Stimulated activated CD8-positive, alpha-beta memory T cell treated with anti-CD3 and anti-CD28 coated beads, Interleukin-15, amount 100 ng/mL, for 24 hours (primary cell): ENCODE measurements at places on chromosomes 2 and 18.
A peak's percentile ranks its signal among the peaks of the same experiment; 100 is the strongest.

DNA sequence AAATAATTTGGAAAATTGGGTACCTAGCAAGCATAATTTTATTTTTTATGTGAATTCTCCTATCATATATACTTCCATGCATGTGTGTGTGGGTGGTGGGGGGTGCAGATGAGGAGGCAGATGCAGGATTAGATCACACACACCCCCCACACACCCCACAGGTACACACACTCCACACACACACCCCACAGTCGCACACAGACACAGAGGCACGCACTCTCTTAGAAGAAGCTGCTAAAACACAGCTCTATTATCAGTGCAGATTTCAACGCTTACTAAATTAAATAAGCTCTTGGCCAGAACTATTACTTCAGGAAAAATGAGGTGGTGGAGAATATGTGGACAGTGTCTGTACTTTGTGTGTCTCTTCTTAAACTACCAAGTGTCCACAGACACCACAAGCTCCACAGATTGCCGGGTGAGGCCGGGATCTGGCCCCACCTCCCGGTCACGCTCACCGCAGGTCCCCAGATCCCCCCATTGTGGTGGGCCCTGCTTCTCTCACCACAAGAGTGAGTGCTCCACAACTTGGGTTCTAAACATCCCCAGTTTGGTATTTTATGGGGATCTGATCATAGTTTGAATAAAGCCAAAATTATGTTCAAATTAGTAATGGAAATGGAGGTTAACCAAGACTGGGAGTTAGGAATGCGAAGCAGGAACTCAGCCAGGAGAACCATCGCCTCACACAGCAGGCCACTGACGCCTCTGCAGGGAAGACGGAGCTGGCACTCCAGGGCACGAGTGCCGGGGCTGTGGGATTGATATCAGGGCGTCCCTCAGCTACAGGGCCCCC, 102.1 kb downstream of the PXDN start:
- DNase-seq, result no peak

DNA sequence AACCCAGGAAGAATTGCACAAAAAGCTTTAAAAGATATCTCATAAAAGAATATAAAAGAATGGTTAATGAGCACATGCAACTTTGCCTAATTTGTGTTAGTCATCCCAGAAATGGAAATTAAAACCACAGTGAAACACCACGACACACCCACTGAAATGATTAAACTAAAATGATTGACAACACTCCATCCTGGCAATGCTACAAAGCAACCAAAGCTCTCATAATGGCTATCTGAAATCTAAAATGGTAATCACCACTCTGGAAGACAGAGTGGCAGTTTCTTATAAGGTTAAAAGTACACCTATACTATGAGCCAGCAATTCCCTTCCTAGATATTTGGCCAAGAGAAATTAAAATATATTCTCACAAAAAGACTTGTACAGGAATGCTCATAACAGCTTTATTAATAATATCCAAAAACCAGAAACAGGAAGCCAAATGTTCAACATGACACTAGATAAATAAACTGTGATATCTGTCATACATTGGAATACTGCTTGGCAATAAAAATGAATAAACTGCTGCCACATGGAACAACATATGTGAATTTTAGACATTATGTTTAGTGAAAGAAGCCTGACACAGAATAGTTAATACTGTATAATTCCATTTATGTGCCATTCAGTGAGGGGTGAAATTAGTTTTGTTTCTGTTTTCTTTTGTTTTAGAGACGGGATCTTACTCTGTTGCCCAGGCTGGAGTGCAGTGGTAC, 105.3 kb upstream of the BCL2L11 start:
- DNase-seq, result no peak

- DNase-seq, result no peak
Observed at GRCh38 chr2:24147364-24147763, 24.1 kb downstream of the FAM228B start.

- no peak for DNase-seq
Observed at GRCh38 chr2:15582710-15583357, 8.8 kb upstream of the DDX1 start.

DNA sequence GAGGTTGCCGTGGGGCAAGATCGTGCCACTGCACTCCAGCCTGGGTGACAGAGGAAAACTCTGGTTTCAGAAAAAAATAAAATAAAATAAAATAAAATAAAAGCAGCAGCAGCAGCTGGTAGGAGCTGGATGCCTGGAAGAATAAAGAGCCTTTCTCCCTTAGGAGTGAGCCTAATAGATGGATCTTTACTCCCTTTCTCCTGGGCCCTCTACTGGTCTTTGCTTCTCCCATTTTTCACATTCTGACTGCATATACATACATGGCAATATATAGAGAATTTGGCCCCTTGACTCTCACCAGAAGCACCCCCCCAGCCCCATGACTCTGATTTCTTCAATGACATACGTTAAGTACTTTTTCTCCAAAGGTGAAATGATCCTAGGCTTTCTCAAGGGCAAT, 9.8 kb upstream of the MALT1 start:
- DNase-seq, result no peak

DNA sequence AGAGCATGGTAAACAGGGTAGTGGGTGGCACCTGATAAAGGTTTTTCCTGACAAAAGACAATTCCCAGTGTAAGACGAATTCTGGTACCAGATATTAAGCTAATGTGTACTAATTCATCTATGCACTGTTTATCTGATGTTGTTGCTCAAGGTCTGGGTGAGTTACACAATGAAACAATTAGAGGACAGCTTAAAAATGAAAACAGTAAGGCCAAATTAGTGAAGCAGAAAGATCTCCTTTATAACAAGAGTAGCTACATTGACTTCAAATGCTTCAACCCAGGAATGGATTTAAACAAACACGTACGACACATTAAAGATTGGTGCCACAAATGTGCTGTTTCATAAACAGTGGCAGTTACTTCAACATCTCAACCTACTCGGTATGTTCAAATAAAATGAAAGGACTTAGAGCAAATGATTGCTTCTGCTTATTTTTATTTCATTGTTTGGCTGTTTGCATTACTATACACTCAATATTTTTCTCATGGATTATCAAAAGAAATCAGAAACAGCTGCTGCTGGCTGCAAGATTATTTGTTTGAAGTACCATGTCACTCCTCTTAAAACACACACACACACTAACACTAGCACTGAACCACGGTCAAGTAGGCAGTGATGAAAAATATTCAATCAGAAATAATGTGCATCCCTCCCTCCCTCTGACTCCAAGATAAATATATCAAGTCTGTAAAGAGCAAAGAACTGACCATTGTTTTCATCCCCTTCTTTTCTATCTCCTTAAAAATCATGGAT, 94.4 kb upstream of the RND3 start:
- DNase-seq, result no peak

GRCh38 chr2:48377646-48378045, 152.3 kb upstream of the STON1 start:
- no peak for DNase-seq

DNA sequence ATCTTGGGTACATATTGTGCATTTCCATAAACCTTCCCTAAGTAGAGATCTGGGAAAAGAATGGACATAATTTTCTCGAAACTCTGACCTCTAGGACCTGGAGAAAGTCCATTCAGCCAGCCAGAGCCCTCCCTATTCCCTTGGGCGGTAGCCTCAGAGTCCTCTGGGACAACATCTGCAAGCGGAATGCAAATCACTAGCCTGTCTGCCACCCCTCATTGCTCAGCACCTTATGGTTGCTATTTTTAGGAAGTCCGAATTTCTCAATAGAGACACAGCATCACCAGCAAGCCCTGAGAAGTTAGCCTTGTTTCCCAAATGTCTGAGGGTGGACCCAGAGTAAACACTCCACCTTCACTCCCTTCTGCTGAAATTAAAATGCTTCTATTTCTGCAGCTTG, 17.6 kb upstream of the CD28 start:
- no peak for DNase-seq

DNA sequence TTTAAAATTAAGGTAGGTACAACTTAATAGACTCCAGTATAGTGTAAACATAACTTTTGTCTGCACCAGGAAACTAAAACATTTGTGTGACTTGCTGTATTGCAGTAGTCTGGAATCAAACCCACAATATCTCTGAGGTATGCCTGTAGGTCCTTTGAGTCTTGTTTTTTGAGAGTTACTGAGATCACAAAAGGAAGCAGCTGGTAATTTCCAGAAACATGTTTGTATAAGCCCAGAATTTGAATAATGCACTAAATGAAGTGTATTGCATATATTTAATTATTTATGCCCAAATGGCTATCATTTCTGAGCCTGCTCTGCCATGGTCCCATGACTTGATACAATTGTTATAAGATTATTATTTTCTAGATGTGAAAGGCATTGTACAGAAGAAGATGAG, 143.3 kb upstream of the LYPD6 start:
- no peak for DNase-seq

DNA sequence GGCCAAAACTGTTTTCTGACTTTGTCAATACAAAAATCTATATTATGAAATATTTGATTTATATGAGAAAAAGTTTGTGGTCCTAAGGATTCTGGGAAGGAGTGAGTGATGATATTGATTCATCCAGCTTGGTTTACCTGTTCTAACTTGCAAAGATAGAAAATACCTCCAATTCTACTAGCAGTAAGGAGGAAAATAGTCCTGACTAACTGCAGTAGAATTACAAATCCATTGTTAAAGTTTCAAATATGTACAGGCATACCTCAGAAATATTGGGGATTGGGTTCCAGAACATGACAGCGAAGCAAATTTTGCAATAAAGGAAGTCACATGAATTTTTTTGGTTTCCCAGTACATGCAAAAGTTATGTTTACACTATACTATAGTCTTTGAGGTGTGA, 158.8 kb upstream of the CYRIA start:
- DNase-seq, result no peak

- no peak for DNase-seq
Observed at GRCh38 chr2:186575856-186576255, 14.0 kb upstream of the ITGAV start.

GRCh38 chr18:24002479-24002878, 12.1 kb upstream of the TTC39C start:
- no peak for DNase-seq

DNA sequence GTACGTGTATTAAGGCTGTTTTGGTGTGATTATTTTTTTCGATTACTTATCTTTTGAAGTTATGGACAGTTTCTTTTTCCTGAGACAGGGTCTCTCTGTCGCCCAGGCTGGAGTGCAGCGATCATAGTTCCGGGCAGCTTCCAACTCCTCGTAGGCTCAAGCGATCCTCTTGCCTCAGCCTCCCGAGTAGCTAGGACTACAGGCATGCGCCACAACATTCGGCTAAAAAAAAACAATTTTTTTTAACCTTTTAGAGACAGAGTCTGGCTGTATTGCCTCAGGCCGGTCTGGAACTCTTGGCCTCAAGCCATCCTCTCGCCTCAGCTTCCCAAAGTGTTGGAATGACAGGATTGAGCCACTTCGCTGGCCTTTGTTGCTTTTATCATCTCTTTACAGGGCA, 945 bp downstream of the HAT1 start:
- no peak for DNase-seq

- DNase-seq, result no peak
Observed at GRCh38 chr2:9815076-9815475, 28.2 kb upstream of the TAF1B start.

DNA sequence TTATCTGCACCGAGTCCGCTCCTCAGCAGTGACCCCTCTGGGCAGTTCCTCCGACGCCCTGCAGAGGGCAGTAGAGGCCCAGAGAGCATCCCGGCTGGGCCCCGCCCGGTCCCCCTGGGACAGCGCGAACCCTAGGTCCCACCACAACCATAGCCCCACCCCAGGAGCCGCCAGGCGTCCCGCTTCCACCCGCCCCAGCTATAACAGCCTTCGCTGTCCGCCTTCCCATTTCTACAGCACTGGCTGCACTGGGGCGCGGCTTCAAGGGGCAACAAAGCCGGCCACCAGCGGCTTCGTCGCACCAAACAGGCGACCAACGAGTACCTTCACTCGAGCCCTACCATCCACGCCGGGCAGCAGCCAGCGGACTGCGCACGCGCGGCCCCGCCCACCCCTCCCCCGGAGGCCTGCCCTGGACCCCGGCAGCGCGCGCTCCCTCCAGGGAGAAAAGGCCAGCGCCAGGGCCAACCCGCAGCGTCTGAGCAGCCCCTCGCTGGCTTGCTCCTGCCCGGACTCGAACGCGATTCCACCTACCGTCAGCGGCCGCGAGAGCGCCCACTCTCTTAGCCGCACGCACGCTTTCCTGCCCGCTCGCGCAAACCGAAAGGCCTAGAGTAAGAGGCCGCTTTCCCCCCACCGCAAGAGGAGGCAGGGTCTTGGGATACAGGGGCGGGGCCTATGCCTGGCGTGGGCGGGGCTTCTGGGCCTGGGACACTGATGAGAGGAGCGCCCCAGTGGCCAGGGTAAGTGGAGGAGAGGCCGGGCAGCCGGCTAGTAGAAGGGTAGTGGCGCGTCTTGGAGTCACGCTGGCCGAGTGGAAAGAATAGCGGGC, at the start of gene NHEJ1:
TSS of gene NHEJ1 (minus strand) at position 630 of the 832 bp plus-strand sequence. CDS start 2,453 bp downstream, outside the sequence.
- DNase-seq, result peak; percentile 85

GRCh38 chr2:28366496-28367282, 26.0 kb upstream of the FOSL2 start:
- no peak for DNase-seq

GRCh38 chr2:83640506-83640905, 818.6 kb downstream of the SUCLG1 start:
- no peak for DNase-seq

- no peak for DNase-seq
Observed at GRCh38 chr2:42932271-42933151, 140.1 kb upstream of the HAAO start.

DNA sequence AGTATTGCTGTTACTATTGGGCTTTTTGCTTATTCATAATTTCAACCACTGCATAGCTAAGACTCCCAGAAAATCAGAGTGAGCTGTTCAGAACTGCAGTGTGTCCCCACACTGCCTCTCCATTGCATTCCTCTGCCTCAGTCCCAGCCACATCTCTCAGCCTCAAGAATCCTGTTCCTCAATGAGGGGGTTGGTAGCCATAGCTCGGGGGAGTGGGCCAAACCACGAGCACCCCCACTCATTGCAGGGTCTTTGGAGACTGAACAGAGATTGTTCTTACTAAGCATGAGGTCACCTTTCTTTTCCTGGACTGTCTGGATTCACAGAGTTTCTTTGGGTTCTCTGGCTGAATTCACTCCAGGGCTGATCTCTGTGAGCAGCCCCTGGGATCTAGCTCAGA, 161.1 kb downstream of the GFPT1 start:
- DNase-seq, result no peak

- DNase-seq, result no peak
Observed at GRCh38 chr2:205763708-205764211, 81.5 kb downstream of the NRP2 start.

DNA sequence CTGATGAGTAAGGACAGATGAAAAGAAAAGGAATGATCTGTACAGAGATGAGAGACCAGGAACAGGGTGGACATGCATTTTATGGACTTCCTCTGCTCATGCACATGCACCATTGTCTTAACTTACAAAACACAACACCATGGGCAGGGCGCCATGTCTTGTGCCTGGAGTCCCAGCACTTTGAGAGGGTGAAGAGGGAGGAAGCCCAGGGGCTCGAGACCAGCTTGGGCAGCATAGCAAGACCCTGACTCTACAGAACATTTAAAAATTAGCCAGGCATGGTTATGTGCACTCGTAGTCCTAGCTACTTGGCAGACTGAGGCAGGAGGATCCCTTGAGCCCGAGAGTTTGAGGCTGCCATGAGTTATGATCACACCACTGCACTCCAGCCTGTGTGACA, 86.9 kb downstream of the ZFP36L2 start:
- DNase-seq, result no peak

- no peak for DNase-seq
Observed at GRCh38 chr2:55888936-55889335, 34.6 kb downstream of the EFEMP1 start.

GRCh38 chr2:197613509-197613987, 61.8 kb downstream of the RFTN2 start:
- no peak for DNase-seq

GRCh38 chr2:214830794-214831346, 21.4 kb upstream of the BARD1 start:
- no peak for DNase-seq

- no peak for DNase-seq
Observed at GRCh38 chr18:52694804-52695203, 354.8 kb downstream of the DCC start.
